NCI-H1436 (cell line): ENCODE measurements at places on chromosomes 1 and 21.

GRCh38 chr1:101039245-101039644 lies 13.7 kb upstream of the DPH5 start:
- no peak for DNase-seq

- DNase-seq = no peak
These were observed 805 bp downstream of the NRIP1 start for GRCh38 chr21:15063814-15064575.

GRCh38 chr1:27789540-27790041 lies 16.6 kb downstream of the STX12 start:
- DNase-seq = no peak

DNA sequence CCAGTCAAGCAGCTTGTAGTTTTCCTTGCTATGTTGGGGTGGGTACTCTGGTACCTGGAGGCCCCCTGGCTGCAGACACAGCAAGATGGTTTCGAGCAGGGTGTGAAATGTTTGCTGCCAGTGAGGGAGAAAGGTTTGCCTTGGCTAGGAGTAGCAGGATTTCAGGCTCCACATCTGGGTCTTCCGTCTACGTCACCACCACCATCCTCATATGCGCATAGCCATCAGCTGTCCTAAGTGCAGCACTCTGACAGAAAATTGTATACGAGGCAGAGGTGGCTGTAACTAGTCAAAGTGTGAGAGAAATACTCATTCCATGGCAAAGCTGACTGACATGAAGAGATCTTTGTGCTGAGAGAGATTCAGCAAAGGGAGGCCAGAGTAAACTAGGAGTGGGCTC lies 212.6 kb downstream of the NFIA start:
- DNase-seq = no peak

DNA sequence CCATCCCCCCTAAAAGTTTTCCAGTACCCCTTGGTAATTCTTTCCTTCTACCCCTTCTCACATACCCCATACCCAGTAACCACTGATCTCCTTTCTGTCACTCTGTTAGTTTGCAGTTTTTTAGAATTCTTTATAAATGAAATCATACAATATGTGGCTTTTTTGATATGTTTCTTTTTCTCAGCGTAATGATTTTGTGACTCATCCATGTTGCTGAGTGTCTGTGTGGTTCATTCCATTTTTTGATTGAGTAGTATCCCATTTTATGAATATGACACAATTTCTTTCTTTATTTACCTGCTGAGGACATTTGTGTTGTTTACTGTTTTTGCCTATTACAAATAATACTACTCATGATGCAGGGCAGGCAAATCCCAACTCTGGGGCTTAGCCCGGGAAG lies 1605.3 kb downstream of the BRINP3 start:
- DNase-seq = no peak

- no peak for DNase-seq
These were observed 43.9 kb downstream of the PARP1 start for GRCh38 chr1:226363801-226364513.

GRCh38 chr1:32771561-32772280 lies 45.4 kb downstream of the YARS1 start:
- DNase-seq = no peak

DNA sequence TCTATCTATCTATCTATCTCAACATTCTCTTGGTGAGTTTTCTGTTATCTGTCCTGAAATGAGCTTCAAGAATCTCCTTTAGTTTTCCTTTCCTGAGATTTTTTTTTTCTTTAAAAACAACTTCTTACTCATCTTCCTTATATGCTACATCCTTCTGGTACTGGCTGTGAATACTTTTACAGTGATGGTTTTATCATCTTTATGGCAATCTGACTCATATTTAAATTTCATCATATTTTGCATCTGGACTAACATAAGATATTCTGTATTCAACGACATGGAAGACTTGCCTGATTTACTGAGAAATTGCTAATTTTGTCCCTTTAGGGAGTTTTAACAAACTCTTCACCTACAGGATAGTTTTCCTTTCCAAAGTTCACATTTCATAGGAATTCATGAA lies 33.0 kb downstream of the PDE4B start:
- DNase-seq = no peak

DNA sequence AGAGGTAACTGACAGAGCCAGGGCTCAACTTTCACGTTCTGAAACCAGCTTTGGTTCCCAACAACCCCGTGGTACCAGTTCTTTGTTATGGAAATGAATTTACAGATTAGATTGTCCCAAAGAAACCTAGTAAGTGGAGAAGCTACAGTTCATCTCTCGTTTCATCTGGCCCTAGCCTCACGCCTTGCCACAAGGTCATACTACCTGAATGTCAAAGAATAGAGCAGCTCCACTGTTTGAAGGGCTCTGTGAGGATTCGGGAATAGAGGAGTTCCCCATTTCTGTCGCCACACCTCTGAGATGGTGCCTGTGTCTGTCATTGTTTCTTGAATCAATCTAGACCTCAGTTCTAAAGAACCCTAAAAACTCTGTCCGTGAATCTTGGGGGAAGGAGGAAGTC lies 15.0 kb upstream of the CDC42 start:
- DNase-seq = no peak

DNA sequence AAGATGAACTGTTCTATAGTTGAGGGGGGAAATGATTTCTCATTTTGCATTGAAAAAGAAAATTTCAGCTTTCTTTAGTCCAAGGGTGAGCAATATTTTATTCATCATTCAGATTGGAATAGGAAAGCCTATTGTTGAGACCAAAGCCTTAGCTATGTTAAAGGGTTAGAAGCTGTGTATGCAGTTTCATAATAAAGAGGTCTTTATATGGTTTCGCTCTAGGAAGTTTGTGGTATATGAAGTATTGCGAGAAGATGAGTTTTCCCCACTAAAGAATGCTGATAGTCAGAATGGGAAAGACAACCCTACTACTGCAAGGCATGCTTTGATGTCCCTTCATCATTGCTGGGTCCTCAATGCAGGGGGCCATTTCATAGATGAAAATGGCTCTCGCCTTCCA lies 28.6 kb downstream of the UAP1 start:
- no peak for DNase-seq

DNA sequence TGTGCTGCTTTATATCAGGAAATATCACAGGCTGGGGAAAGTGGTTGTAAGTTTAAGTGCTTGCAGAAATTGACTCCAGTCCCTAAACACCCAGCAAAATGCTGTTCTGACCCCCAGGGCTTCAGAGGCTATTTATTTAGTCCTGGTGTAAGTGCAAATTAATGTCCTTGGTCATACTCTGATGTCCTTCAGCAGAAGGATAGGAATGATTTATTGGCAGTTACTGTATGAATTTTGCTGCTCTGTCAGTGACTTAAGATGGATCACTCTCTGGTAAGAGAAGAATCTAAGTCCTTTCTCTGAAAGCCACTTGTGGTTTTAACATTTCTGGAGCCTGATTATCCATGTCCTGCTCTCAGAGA lies 21.9 kb downstream of the FAM20B start:
- DNase-seq = no peak

GRCh38 chr1:41588334-41588875 lies 103.9 kb upstream of the EDN2 start:
- no peak for DNase-seq

GRCh38 chr1:3249231-3249630 lies 180.2 kb downstream of the PRDM16 start:
- no peak for DNase-seq

DNA sequence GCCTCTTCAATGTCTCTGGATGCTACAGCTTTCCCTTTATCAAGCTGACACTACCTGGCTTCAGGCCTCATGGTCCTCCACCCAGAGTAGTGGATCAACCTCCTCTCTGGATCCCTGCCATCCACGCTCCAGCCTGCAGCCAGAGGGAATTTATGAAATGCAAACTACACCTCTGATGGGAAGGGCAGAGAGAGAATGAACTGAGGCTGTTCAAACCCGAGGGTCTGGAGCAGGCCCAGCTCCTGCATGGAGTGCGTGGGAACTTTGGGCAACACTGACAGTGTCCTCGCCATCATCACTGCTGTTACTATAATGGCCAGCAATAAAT lies 157.8 kb downstream of the TRABD2B start:
- DNase-seq = no peak

GRCh38 chr1:207034208-207034607 lies 1.7 kb upstream of the C1orf116 start:
- DNase-seq = no peak
